ENCODE measurements at places on chromosomes 6 and 20.

- DNase-seq: peak; percentile 67
These were observed 21.4 kb upstream of the PREP start for GRCh38 chr6:105424175-105424783.

GRCh38 chr6:158058171-158058651 is 76.5 kb downstream of the SYNJ2 start:
- peak; percentile 60 for DNase-seq

- DNase-seq: no peak
These were observed 5.8 kb downstream of the FLRT3 start for GRCh38 chr20:14331646-14332045.

- DNase-seq: no peak
These were observed 5.2 kb downstream of the SIRPA start for GRCh38 chr20:1900321-1900801.

DNA sequence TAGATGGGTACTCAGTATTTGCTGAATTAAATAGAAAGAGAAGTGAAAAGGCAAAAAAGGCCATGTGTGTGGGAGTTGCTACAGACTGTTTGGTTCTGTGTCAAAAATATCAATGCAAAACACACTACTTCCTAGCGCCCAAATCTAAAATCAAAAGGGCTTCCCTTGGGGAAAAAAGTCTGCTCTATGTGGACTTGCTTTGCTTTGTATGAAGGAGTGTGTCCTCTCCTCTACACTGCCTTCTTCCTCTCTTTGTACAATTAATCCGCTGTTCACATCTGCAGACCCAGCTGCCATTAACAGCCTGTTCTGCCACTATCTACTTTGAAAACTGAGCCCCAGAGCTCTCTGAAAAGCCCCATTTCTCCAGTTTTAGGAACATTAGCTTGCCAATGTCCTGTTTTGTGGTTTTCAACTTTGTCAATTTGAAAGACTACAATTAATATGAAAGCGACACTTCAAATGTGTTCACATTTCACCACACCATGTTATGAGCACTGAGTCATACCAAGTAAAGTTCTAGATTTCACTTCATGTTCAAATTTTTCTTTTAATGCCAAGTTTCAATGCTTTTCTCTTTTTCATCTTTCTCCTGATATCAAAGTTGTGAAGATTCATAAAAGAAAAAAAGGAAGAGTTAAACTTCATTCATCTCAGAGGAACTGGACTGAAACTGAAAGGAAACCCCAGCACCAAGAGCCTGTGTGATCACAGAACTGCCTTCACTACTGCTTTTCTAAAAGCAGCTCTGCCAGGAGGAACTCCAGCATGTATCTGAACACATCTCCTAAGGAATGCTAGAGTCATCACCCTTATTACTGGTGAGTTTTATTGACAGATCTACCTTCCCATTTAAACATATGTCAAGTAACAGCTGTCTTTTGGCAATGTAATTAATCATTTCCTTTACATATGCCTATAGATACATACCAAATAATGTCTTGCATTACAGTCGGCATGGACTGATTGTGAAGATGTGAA is 102.6 kb downstream of the KIF13A start:
- peak; percentile 74 for DNase-seq

DNA sequence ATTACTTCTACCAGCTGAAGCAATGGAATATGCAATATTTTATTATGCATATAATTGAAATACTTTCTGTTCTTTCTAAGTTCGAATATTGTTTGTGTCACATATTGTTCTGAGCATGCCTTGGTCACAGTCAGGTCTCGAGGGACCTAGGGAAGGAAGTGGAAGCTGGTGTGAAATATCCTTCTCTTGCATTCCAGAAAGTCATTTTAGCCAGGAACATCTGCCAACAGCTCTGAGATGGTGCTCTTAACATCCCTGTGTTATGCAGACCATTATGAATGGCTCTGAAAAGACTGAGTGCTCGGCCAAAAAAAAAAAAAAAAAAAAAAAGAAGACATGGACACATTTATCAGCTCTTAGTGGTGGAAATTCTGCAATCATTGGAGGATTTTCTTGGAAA is 132.7 kb upstream of the JAG1 start:
- DNase-seq: no peak

DNA sequence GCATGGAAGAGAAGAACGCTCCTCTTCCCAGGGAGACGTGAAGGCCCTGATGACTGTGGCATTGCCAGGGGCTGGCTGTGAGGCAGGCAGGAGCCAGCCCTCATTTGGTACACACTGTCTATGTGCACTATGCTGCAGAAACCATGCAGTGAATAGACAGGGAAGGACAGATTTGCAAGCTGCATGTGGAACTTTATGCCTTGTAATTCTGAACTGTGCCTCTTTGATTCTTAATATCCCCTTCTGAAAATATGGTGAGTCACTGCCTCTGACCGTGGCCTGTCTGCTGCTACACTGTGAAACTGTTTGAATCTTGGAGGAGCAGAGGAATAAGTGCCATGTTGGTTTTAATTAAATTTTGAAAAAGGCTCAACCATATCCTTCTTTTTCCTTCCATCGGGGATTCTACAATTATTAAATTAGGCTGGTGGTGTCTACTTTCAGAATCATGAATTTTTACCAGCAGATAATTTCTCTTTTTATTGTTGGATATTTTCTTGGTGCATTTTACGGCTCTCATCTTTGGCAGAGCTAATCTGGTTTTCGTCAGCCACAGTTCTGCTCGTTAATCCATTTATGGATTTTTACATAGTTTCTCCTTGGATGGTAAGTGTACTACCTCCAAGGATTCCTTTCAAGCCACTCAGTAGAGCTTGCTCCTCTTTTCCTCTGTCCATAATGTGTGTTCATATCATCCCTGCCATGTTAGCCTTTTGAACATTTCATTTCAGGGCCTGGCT is 301.0 kb upstream of the SLC35B3 start:
- DNase-seq: no peak

DNA sequence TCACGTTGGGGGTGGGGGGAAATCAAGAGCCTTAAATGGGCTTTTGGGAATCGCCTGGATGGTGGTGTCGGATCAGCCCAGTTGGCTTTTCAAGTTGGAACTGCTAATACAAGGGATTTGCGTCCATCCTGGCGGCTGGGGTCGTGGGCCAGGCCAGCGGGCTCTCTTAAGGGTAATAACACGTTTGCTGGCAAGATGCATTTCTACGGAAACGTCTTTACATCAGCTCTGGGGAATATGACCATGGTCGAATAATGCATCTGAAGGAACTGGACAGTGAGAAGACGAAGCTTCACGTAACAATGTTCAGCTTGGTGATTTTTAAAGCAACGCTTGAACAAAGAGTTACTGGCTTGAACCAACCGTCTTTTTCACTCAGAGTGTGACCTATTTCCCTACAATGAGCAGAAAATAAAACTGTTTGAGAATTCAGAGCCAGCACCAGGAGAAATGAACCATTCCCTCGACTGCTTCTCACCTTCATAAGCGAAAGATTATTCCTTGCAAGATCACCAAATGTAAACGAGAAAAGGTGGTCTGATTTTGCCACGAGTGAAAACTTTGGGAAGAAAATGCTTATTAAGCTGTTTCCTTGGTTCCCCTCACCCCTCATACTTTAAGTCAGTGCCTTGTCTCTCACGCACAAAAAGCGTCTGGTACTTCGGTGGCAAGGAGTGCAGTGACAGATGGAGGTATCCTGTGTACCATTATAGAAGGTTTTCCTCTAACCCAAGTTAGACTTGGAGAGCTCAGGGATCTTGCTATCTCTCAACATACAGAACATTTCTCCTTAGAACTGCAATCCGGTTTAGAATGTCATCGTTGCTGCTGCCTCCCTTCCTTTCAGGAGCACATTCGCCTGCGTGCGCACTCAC is 1.4 kb upstream of the MARCKS start:
- no peak for DNase-seq

DNA sequence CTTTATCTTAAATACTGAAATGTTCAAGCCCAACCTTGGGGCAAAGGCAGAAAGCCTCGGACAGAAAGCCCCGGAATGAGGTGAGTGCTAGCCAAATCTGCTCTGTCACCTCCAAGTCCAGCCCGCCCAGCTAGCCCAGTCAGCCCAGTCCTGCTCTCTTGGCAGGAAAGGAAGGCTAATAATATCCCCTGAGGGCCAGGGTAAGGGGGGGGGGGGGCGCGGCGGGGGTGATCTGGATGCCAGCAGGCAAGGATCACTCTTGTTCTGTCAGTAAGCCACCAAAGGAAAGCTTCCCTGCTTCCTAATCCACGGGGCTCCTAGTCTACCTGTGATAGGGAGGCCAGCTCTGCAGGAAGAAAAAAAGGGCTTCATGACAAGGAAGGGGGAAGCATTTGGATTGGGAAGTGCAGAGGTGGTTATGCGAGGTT is 1.1 kb downstream of the NDRG3 start:
- no peak for DNase-seq

DNA sequence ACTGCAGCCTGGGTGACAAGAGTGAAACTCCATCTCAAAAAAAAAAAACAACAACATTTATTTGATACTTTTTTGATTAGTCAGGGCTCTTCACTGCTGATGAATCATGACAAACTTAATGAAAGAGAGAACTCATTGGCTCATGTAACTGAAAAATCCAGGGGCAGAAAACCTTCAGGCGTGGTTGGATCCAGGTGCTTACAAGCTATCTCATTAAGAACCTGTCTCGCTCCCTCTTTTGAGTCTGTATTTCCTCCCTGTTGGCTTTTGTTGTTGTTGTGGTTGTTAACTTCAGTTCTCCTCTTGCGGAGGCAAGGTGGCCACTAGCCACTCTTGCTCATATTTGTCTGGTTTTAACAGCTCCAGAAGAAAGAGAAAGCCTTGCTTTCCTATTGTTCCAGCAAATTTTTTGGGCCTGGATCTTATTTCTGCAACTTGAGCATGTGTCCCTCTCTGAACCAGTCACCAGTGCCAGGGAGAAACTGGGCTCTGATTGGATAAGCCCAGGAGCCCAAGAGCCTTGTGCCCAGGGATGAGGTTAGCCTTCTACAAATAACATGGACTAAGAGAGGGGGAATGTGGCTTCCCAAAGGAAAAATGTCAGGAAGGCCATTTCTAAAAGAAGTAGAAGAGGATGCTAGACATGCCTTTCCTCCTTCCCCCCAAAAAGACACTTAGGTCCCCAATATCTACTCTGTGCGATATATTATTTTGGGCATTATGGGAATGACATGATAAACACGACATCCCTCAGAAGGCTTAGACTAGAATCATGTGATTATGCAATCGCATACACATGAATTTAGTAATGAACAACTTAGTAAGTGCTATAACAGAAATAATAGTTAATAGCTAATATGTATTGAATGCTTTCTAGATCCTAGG is 64.5 kb downstream of the PHACTR2 start:
- DNase-seq: no peak

- no peak for DNase-seq
These were observed 104.0 kb downstream of the COL12A1 start for GRCh38 chr6:75101896-75102295.

DNA sequence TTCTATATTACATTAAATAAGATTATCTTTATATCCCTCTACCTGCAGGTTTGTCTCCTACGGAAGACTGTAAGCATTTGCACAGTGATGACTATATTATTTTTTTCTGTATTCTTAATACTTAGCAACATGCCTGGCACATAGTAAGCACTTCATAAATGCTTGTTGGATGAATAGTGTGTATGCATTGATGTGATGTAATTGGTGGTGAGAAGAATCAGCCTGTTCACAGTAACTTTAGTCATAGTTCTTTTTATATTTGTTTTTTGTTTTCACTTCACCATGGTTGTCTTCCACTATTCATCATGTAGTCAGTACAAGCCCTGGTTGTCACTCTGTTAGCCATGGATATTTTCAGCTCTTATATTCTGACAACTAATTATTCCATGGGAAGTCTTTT is 184.0 kb upstream of the FLRT3 start:
- no peak for DNase-seq

GRCh38 chr6:40425192-40425919 is 161.8 kb downstream of the LRFN2 start:
- no peak for DNase-seq

GRCh38 chr20:32991383-32991782 is 12.8 kb downstream of the SUN5 start:
- no peak for DNase-seq

- DNase-seq: no peak
These were observed 183.7 kb upstream of the PMEPA1 start for GRCh38 chr20:57893366-57893999.

GRCh38 chr6:149032599-149033405 is 284.7 kb upstream of the TAB2 start:
- peak; percentile 94 for DNase-seq

- no peak for DNase-seq
These were observed 134.1 kb upstream of the CLDN20 start for GRCh38 chr6:155129744-155130143.

- DNase-seq: no peak
These were observed 91.6 kb downstream of the PSMG4 start for GRCh38 chr6:3350252-3350796.

GRCh38 chr20:42790111-42790510 is 399.6 kb downstream of the PTPRT start:
- no peak for DNase-seq

- DNase-seq: no peak
These were observed 367.5 kb downstream of the GRIK2 start for GRCh38 chr6:101760843-101761621.

DNA sequence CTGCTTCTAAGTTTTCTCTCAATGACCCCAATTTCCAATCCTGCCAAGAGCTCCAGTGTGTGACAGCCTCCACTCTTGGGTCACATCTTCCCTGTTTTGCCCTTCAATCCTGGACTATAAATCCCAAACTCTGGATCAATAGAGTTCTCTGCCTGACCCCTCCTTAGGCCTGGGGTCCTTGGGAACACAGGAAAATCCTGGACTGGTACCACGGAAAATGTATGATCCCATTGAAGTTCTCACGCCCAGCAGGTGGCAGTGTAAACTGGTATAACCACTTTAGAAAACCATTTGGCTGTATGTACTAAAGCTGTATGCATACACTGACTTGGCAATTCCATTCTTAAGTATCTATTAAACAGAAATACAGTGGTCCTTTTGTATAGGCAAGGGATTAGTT is 98.0 kb downstream of the SNAP25 start:
- peak; percentile 17 for DNase-seq

GRCh38 chr6:83199863-83200225 is 6.7 kb downstream of the RWDD2A start:
- DNase-seq: no peak

GRCh38 chr6:5626727-5627426 is 365.6 kb downstream of the FARS2 start:
- peak; percentile 20 for DNase-seq

DNA sequence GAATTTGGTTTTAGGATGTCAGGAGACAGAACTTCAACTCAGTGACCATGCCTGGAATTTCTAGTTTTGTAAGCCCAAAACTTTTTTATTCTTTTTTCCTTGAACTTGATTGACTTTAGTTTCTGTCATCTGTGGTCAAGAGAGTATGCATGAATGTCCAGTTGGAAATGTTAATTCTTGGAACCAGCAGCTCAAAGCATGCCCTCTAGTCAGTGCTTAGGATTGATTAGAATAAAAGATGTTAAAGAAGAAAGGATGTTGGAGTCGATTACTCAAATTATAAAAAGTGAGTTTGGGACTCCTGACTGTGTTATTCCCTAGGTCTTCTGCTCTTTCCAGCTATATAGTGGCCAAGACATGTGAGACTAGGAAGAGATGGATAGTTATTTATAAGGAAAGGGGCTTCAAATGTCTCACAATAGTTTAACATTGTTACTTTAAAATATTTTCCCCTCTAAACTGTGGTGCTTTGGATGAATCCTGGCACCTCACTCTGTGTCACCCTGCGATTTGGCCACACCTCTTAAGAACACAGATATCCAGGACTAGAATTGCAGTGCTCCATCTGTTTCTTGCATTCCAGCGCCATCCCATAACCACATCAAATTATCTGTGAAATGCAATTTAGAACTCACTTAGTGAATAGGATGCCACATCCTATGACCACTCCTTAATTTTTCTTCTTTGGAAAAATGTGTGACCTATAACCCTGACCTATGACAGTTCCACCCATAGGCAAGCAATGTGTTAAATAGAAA is 298.5 kb downstream of the EYA4 start:
- DNase-seq: no peak

GRCh38 chr20:24983896-24984295 is 8.7 kb downstream of the APMAP start:
- no peak for DNase-seq

Measured in activated CD4-positive, alpha-beta T cell treated with anti-CD3 and anti-CD28 coated beads, Interleukin-2, Interleukin-4, amounts not matched to agents 100 ng/mL and 50 ng/mL, durations not matched to agents 16 hours and 8 hours (primary cell).